ENCODE measurements at places on chromosomes 6 and 20.

- DNase-seq, result no peak
Measured at GRCh38 chr6:163776196-163776905, 361.8 kb downstream of the QKI start.

DNA sequence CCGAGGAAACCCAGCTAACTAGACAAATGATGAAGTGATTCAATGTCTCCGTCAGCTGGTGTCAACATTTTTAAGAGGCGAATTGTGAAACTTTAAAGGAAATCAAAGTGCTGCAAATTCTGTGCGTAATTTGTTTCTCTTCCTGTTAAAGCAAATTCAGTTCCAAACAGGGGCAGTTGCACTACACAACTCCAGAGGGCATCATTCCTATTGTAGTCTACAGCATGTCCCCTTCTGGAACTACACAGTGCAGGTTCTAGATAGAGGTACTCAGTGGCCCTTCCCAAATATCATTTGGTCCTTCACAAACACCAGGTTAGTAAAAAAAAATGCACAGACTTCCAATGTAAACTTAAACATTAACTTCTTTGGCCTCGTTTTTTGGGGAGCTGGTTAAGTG is 38.3 kb upstream of the SMLR1 start:
- DNase-seq, result no peak

GRCh38 chr6:168097621-168098430 is 18.8 kb upstream of the FRMD1 start:
- no peak for DNase-seq

DNA sequence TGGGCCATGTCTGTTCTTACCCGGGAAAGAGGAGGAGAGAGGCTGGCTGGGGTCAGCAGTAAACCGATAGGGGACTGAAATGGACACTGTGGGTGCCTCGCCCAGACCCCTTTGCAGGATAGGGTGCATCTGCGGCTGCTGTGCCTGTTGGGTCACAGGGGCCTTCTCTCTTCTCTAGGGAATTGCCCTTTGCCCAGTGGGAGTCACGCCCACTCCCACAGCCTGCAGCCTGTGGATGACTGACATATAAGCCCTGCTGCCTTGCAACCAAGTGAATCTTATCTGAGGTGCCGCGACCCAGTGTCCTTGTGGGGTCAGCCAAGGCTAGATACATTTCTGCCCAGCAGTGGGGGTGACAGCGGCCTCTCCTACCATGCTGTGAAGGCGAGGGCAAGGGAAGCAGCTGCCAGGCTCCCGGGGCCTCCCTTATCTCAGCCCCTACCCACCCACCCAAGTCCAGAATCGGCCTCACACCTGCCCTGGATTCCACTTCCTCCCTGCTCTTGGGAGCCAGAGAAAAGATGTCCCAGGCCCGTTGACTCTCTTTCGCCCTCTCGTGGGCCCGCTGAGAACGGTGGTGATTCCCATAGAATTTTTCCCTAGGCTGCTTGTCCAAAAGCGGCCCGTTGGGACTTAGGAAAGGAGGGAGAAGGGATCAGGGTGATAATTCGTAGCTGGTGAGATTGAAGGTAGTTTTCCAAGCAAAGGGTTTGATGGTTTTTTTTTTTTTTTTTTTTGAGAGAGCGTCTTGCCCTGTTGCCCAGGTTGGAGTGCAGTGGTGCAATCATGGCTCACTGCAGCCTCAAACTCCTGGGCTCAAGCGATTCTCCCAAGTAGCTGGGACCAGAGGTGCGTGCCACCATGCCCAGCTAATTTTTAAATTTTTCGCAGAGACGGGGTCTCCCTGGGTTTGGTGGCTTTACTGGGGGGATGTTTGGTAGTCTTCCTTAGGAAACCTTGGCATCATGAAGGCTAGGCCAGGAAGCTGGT is 76.4 kb upstream of the RNF24 start:
- no peak for DNase-seq

All from stimulated activated CD8-positive, alpha-beta memory T cell treated with anti-CD3 and anti-CD28 coated beads, Interleukin-4, amount 100 ng/mL, for 1 hour (primary cell).